ENCODE measurements at places on chromosomes 12 and 14.

- no peak for DNase-seq
Measured at GRCh38 chr12:43407816-43408645, 144.0 kb downstream of the ADAMTS20 start.

- no peak for DNase-seq
Measured at GRCh38 chr12:30962047-30962446, 35.5 kb downstream of the TSPAN11 start.

DNA sequence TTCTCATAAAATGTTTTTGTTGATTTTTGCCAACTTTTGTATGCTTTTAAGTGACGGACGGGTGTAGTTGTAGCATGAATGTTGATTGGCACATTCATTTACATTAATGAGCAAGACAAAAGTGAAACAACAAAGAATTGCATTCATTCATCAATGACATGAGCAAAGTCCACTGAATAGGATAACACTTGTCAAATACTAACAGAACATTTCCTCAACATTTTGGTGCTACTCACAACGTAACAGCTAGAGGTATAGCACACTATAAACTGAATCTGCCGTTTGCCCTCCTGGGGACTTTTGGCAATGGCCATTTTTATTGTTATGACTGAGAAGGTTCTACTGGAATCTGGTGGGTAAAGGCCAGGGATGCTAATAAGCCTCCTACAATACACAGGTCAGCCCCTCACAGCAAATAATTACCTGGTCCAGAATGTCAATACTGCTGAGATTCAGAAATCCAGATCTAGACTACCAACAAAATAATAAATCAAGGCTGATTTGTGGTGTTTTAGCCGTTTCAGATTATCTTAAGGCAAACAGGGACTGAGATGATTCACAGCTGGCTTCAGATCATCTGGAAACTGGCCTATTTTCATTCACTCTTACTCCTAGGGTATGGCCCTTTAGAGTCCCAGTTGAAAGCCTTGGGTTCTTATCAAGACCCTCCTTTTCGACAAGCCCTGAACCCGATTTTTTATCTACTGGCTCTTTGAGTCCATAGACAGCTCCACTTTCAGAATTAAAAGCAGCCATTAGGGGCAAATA is 22.5 kb upstream of the CDKN3 start:
- DNase-seq, result no peak

DNA sequence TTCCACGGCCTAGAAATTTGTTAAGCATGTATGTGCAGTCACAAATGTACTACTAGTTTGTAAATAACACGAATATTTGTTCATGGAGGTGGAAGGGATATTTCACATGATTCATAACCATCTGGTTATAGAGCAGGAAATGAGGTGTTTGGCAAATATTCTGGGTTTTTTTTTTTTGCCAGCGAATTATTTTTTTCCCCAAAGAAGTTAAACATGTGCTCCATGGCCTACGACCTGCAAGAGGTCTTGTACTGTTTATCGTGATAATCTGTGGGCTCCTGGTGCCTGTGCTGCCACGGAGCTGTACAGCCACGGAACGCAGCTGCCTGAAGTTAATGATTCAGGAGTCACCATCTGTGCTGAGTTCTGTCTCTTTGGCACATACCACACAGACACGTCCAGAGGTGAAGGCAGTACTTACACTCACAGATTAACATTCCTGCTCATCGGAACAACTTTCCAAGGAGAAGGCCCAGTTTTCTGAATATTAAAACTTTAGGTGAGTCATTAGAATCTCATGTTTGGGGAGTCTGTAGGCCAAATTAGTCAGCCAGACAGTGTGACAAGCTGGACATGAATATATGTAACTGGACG is 156.3 kb downstream of the TMX1 start:
- DNase-seq, result no peak

DNA sequence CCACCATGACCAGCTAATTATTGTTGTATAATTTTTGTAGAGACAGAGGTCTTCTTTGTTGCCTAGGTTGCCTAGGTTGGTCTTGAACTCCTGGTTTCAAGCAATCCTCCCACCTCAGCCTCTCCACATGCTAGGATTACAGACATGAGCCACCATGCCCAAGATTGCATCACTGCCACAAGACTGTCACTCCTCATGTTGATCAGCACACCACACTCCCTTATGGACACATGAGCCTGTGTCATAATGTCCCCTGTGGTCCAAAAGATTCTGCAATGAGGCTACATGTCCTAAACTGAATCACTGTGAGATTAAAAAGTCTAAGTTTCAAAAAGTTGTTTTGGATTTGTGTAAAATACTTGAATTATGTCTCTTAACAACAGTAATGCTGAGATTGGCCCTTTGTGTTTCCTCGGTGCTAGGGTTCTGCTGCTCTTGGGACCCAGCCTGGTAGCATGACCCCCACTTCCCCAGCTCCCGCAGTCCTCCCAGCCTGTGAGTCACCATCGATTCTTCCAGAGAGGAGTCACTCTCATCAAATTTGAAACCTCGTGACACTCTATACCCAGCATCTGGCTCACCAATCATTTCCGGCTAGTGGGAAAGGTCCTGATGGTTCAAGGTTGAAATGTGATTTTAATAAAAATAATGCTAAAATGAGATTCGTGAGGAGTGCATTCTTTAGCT is 890.9 kb downstream of the VRK1 start:
- DNase-seq, result no peak

- no peak for DNase-seq
Measured at GRCh38 chr12:58206876-58207275, 265.5 kb downstream of the ATP23 start.

- DNase-seq, result no peak
Measured at GRCh38 chr12:89760783-89761182, 52.1 kb upstream of the ATP2B1 start.

DNA sequence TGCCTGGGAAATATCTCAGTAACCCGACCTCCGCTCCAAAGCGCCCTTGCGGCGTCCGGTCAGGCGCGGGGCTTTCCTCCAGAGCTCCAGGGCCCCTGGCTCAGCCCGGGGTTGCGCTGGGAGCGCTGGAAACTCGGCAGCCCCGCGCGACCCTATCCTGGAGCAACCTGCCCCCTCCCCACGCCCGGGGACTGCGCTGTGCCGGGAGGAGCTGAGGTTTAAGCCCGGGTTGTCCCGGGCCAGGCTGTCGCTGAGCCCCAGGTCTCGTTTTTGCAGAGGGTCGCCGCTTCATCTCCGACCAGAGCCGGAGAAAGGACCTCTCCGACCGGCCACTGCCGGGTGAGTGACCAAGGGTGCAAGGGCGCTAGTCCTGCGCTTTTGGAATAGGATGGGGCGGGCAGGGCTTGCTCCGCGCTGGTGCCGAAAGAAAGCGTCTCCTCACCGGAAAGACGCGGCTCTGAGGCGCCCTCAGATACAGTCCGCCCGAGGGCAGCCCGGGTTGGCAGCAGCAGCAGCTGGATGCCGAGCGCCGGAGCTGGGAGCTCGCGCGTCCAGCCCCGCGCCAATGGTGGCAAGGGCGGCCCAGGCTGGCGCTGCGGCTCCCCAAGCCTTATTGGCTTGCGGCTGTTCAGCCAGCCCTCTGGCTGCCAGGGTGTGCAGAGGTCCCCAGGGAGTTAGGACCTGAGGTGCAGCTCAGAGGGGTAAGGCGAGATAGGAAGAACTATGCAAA is 1.5 kb downstream of the SPX start:
- DNase-seq, result no peak

GRCh38 chr14:68094158-68094557 is 274.6 kb downstream of the RAD51B start:
- DNase-seq, result no peak

DNA sequence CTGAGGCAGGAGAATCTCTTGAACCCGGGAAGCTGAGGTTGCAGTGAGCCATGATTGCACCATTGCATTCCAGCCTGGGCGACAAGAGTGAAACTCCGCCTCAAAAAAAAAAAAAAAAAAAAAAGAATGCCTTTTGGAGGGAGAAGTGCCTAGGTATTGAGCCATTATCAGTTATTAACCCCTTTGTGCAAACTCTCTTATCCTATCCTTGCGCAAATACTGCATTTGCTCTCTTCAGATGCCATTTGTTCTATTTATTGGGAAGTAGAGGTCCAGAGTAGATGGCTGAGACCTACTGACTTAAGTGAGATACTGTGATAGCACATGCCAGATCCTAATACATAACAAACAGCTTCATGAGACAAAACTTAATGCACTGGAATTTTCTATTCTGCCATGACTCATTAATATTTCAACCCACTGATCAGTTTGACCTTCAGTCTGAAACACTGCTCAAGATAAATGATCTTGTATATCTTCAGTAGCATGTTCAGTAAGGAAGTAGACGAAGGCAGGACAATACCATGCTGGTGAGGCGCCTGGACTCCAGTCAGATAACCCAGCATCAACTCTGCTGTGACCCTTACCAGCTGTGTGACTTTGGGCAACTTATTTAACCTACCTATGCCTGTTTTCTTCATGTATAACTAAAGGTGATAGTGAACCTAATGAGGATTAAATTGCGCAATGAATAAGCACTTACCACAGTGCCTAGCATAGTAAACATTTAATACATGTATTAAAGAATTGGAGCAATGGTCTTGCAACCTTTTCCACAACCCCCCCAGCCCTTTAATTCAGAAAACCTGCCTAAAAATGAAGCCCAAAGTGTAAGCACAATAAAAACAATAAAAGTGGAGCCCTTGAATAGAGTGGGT is 5.7 kb upstream of the DNAAF2 start:
- DNase-seq, result no peak

GRCh38 chr12:68428211-68428610 is 96.0 kb upstream of the MDM1 start:
- DNase-seq, result no peak

GRCh38 chr12:110403976-110404682 is 621 bp upstream of the ANAPC7 start:
- DNase-seq, result no peak

DNA sequence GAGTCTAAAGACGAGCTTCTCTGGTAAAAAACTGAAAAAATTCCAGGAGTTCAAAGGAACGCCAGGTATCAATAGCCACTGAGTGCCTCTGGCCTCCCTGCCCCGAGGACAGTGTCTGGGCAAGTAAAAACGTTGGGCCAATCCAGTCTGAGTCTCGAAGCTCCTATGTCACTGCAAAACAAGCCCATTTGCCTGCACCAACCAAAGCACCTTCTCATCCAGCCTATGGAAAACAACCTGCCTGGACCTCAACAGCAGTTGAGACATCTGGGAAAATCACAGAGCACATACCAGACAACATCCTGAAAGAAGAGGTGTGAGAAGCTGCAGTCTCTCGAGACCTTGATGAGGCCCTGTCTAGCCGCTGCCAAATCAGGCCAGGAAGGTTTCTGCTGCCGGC is 56.6 kb downstream of the RNF34 start:
- DNase-seq, result no peak

GRCh38 chr14:25887251-25887878 is 710.5 kb downstream of the NOVA1 start:
- no peak for DNase-seq

DNA sequence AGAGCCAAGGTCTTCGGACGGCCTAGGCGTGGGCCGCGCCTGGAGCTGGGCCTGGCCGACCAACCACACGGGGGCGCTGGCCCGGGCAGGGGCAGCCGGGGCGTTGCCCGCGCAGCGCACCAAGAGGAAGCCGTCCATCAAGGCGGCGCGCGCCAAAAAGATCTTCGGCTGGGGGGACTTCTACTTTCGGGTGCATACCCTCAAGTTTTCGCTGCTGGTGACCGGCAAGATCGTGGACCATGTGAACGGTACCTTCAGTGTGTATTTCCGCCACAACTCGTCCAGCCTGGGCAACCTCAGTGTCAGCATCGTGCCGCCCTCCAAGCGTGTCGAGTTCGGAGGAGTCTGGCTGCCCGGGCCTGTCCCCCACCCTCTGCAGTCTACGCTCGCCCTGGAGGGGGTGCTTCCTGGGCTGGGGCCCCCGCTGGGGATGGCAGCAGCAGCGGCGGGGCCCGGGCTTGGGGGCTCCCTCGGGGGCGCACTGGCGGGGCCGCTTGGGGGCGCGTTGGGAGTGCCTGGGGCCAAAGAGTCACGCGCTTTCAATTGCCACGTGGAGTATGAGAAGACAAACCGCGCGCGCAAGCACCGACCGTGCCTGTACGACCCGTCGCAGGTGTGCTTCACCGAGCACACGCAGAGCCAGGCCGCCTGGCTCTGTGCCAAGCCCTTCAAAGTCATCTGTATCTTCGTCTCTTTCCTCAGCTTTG is 4.4 kb upstream of the SHMT2 start:
- DNase-seq, result no peak

DNA sequence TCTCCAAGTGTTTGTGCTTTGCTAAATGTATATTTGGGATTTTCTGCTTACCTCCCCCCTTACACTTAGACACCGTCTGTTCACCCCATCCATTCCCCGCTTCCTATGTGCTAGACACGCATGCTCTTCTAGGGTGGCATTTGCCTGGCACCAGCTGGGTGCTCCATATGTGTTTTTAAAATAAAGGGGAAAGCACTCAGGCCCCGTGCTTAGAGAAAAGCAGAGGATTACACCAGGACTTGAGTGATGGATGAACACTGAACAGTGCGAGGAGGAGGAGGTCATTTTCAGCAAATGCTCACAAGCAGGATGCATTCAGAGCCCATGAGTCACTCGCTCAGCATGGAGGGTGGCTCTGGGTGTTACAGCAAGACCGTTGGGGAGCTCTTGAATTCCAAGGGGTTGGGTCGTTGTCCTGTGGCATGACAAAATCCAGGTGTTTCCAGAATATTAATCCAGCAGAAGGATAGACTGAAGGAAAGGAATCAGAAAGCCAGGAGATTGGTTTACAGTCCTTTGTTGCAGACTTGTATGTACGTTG is 2.9 kb upstream of the BDKRB1 start:
- DNase-seq, result no peak

DNA sequence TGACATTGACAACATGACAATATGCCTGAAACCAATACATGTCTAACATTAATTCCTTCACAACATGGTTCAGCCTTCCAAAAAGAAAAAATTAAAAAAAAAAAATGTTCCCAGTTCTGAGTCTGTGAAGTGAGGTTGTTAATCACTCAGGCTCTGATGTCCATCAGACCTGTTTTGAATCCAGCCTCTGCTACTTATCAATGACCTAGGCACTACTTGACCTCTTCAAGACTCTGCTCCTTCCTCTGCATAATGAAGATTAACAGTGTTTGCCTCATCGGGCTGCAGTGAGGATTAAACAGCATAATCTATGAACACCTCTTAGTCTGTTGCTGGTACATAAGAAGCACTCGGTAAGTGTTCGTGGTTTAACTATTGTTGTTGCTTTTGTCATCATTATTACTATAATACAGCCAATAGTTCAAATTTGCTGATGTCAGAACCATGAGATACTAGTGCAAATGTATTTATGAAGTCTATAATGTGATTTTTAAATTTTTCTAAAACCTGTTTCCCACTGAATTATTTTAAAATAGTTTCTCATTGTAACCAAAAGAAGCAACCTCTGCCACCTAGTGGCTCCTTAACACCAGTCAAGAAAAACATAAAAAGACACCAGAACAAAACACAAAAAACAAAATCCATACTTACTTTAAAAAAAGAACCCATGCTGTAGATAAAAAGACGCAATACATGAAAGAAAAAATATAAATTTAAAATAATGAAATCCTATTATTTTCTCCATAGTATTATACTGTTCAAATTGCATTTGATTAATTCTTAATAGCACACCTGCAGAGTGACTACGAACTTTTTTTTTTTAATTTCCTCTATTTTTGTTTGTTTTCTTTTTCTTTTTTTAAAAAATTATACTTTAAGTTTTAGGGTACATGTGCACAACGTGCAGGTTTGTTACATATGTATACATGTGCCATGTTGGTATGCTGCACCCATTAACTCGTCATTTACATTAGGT is 20.3 kb upstream of the TMX1 start:
- DNase-seq, result no peak

- DNase-seq, result no peak
Measured at GRCh38 chr12:34209259-34209835, 187.1 kb downstream of the ALG10 start.
